ENCODE measurements at places on chromosomes 7 and 10.

DNA sequence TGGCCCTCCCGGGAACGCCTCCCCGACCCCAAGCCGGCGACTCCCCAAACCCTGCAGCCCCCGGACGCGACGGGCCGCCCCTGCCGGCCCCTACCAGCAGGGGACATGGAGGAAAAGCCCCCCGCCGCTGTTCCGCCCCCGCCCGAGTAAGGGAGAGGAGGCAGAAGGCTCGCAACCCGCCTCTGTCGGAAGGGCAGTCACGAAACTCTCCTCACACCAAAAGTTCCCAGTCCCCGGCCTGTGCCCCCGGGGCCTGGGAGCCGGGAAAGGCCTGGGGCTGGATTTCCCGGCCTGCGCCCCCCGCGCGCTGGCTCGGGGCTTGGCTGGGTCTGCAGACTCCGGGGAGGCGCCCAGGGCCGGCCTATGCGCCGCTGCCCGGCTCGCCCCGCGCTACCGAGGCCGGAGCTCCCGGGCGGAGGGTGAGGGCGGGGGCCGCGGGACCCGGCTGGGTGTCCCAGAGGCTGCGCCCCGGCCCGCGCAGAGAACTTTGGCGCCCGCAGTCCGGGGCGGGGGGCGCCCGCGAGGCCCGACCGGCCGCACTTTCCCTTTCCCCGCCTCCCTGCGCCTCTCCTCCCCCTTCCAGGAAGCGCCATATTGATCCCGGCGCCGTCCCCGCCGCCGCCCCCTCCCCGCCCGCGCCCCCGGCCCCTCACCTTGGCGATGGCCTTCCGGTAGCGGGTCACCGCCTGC is 728 bp downstream of the PARD3 start:
- no peak for DNase-seq

GRCh38 chr7:27192546-27193334 is 7.2 kb downstream of the HOXA13 start:
- no peak for DNase-seq

DNA sequence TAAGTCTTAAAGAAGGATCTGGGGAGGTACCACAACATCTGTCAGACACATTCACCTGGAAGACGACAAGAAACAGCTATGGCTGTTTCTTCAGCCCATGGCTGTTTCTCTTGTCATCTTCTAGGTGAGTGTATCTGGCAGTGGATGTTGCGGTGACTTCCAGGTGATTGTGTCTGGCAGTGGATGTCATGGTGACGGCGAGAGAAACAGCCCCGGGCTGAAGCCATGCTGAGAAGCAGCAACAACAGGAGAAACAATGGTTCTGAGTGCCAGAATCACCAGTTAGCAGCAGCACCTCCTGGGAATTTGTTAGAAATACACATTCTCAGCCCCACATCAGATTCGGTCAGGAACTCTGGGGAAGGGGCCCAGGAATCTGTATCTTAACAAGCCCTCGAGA is 68.6 kb upstream of the SYPL1 start:
- no peak for DNase-seq

- DNase-seq, result no peak
Observed at GRCh38 chr7:45118889-45119331, 7.4 kb upstream of the TBRG4 start.

DNA sequence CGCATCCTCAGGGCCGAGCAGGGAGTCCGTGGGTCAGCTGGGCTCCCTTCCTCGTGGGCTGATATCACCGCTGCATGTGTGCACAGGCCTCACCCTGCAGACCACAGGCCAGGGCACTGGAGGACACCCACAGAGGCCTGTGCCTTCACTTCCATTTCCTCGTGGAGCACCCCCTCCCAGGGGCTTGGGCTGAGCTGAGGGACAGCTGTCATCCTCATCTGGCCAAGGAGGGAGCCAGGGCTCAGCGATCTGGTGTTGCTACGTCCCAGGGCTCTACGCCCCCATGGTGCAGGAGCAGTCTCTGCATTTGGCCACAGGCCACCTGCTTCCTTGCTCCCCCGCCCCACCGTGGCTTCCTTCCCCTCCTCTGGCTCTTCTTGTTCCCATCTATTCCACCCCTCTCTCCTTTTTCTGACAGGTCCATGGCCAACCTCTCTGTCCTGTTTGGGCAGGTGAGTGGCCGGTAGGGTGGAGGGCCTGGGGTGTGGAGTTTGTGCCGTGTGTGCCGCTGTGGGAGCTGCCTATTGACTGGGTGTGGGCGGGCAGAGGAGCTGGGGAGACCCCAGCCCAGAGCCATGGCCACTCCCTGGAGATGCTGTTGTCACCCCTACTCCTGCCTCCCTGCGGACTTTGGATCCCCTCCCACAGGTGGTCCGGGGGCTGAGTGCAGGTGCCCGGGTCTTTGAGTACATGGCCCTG is 8.3 kb upstream of the ASIC3 start:
- no peak for DNase-seq

- no peak for DNase-seq
Observed at GRCh38 chr7:70926666-70927065, 205.3 kb upstream of the GALNT17 start.

DNA sequence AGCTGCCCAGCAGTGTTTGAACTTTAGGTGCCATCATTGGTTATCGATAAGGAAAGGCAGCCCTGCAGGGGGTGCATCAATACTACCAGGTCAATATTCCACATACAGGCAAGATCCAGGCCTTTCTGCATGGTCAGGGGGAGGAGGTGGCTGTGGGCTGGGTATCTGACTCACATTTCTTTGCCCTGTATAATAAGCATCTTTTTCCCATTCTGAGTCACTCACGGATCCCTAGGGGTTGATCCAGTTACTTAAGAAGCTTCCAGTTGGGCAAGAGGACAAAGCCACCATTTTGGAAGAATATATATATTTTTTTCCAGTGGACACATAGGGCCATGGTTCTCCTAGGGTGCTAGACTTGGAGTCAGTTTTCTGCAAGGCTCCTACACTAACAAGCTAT is 114.2 kb upstream of the HABP2 start:
- DNase-seq, result no peak

All from activated CD4-positive, alpha-beta T cell treated with anti-CD3 and anti-CD28 coated beads, Interleukin-2, Interleukin-4, amounts not matched to agents 100 ng/mL and 50 ng/mL, durations not matched to agents 16 hours and 8 hours (primary cell).